H9 (cell line): ENCODE measurements at places on chromosomes 1 and 21. TPM values are rescaled to one million over a fixed set of nuclear protein-coding genes. Genes with fewer than 3 reads are reported as not detected.

USH2A gene
- total RNA-seq, result 0.04 and 0.11 TPM in 2 replicates

DNA sequence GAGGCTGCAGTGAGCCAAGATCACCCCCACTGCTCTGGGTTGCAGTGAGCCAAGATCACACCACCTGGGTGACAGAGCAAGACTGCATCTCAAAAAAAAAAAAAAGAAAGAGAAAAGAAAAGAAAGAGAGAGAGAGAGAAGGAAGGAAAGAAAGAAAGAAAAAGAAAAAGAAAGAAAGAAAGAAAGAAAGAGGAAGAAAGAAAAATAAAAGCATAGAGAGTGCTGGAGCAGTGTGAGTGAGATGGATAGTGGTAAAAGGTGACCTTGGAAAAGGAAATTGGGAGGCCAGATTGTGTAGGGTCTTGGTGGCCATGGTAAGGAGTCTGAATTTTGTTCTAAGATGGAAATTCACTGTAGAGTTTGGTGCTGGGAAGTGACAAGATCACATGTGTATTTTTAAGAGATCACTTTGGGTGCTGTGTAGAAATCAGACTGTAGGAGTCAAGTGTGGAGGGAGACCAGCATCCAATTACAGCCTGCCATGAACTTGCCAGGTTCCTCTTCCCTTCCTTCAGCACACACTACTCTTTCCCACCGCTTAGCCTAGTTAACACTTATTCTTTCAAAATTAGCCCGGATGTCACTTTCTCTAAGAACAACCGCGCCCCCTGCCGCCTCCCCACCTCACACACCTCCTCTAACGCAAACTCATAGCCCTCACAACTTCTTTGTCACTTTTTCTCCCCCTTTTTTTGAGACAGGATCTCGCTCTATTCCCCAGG lies 17.9 kb downstream of the MTX1 start:
- peak; percentile 86 for DNase-seq

AADACL3 gene
- total RNA-seq, result 0.22 and 0.35 TPM in 2 replicates

COL9A2 gene
- total RNA-seq, result 4.5 TPM in 2 replicates

- no peak for DNase-seq
Measured at GRCh38 chr1:214463596-214463995, 87.8 kb downstream of the PTPN14 start.

- DNase-seq, result no peak
Measured at GRCh38 chr21:36261459-36261858, 58.5 kb upstream of the MORC3 start.

RGSL1 gene
- total RNA-seq, result not detected in 2 replicates

GRCh38 chr1:4611563-4612341 lies 42.7 kb upstream of the AJAP1 start:
- DNase-seq, result no peak

AGT gene
- total RNA-seq, result not detected in 2 replicates

DNA sequence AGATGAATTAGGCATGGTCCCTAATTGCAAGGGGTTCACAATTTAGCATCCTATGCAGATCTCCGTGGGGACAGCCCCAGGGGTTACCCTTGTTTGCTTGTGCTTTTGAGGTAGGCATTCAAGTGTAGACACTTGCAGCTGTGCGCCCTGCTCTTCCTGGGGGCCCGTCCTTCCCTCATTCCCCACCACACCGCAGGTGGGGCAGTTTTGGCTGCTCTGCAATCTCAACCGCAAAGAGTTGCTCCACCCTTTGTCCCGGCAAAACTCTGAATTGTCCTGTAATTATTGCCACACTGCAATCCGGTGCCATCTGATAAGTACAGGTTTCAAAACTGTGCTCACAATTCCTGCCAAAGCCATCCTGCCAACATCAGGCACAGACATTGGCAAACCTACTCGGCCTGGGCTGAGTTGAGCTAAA lies 65.4 kb upstream of the LYST start:
- DNase-seq, result no peak
